Mesenteric fat pad (tissue), 1 donor: ENCODE measurements at places on chromosomes 11 and 22.

DNA sequence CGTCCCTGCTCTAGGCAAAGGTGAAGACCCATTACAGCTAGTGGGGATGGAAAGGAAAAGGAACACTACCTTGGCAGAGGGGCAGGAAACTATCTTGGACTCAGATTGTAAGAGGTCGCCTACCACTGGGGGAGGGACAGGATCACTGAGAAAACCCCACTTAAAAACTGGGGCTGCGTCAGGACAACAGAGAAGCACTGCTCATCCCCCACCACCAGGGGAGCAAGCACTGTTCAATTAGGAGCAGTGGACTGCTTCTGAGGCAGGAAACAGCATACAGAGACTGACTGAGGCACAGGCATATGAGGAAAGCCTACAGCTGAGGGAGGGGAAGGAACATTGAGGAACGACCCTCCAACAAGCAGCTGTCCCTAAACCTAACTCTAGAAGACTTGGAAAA, 20.8 kb upstream of the DLAT start:
- no peak for DNase-seq

GRCh38 chr11:45896422-45896984, 10.6 kb downstream of the FREY1 start:
- no peak for DNase-seq

- no peak for DNase-seq
Observed at GRCh38 chr11:117475716-117476530, 148.3 kb downstream of the CEP164 start.

DNA sequence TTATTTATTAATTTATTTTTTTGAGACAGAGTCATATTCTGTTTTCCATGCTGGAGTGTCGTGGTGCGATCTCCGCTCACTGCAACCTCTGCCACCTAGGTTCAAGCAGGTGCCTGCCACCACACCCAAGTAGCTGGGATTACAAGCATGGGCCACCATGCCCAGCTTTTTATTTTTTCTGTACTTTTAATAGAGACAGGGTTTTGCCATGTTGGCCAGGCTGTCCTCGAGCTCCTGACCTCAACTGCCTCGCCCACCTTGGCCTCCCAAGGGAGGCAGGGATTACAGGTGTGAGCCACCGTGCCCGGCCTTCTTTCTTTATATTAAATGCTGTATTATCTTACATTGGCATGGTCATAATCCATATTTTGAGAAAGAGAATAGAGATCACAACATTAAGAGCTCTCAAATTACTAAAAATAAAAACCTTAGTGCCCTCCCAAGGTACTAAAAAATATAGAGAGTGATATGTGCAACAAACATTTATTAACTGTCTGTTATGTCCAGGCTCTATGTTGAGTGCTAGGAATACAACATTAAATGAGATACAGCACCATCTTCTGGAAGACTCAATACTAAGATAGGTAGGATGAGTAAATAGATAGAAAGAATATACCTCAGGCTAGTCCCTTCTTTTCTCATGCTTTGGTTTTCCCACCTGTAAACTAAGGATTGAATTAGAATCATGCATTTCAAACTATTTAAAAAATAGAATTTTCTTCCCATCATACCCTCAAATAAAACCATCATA, 84.1 kb downstream of the BBOX1 start:
- no peak for DNase-seq

GRCh38 chr11:61904539-61905048, 12.8 kb downstream of the RAB3IL1 start:
- no peak for DNase-seq

- DNase-seq: no peak
Observed at GRCh38 chr22:39234867-39235687, 9.7 kb downstream of the PDGFB start.

DNA sequence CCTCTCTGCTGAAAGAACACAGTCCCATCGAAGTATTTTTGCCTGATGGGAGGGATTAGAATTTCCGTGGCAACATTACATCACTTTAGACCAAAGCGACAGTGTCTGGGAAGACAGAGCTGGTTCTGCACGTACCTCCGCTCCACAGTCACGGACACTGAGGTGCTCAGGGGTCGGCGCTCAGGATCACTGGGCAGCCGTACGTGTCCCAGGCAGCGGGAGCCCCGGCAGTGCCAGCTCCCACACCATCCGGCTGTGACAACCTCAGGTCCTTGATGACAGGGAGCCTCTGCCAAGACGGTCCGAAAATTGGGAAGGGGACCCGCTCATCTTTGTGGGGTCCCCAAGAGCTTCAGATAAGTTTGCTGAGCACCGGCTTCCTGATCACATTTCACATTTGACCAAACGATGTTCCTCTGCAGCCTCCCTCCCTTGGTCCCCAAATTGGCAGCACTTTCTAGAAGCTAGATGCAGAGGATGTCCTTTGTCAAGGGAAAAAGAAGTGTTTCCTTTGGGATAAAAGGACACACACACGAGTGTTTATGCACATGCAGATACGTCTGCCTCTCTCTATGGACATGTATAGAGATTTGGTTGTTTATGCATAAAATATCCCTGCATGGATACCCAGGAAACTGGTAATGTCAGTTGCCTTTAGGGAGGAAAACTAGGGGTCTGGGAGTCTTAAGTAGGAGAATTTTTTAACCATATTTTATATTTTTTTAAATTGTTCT, 61.6 kb upstream of the LINC01488 start:
- no peak for DNase-seq

DNA sequence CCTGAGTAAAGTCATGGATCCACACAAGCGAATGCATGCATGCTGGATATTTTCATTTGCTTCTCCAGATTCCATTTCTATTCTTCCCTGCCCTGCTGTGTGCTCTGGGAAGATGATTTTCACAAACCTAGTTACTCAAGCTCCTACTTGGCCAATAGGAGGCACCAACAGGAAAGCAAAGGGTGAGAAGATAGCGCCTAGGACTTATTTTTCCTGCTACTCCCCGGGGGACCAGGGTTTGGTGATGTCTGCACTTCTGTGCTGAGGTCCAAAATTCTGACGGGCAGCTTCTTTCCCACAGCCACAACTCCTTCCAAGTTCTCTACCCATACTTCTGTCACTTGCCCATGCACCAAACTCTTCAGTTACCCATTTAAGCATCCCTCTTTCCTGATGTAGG, 509.3 kb upstream of the TENM4 start:
- no peak for DNase-seq

DNA sequence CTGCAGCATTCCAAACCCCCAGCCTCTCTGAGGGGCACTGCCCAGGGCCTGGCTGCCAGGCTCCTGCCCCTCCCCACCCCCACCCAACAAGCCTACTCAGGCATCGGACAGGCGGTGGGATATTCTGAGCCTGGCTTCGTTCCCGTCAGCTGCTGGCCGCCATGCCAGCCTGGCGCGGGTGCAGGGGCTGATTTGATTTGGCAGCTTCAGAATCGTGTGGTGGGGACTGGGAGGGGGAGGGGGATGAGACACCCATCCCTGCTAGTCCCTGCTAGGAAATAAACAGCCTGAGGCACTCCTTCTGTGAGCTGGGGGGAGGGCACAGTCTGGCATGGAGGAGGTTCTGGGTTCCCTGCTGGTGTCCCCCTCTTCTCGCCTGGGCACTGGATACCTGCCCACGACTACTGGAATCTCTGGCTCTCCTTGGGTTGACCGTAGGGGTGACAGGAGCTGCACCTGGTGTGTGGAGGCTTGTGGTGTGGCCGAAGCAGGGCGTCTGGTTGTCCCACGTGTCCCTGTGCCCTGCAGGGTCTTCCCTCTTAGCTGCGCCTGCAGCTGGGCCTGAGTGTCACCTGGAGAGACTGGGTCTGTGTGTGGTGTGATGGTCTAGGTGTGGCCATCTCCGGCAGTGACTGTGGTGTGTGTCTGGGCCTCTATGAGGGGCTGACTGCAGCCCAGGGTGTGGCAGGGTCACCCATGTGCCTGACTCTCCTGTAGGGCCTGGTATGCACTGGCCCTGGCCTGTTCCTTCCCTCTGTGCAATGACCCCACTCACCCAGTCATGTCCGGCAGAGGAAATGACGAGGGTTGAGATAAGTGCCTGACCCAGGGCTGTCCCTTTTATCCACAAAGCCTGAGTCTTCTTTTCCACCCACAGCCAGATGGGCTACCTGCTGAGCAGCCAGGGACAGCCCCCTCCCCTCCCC, 42.2 kb downstream of the PDE2A start:
- DNase-seq: no peak

DNA sequence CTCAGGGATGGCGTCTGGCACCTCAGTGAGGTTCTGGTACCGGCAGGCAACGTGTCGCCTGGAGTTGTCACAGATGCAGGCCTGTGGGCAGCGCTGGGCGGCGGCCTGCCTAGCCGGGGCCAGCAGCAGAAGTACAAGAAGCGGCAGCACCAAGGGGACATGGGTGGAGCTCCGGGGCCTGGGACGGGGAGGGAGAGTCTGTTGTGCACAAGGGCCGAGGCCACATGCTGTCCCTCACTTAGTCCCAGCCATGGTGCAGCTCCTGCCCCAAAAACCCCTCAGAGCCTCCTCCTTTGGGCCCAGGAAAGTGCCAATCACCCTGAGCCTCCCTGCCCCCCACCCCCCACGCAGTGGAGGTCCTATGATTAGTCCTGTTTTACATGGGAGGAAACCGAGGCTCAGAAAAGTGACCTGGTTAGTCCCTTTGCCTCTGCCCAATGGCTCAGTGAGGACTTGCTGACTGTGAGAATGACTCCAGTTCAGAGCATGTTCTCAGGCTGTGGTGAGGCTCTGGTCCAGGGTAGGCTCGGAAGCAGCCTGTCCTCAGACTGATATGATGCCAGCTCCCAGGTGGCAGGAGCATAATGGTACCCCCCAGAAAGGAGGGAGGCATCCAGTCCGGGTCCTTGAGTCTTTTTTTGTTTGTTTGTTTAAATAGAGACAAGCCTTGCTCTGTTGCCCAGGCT, 1.1 kb downstream of the CHADL start:
- DNase-seq: no peak

DNA sequence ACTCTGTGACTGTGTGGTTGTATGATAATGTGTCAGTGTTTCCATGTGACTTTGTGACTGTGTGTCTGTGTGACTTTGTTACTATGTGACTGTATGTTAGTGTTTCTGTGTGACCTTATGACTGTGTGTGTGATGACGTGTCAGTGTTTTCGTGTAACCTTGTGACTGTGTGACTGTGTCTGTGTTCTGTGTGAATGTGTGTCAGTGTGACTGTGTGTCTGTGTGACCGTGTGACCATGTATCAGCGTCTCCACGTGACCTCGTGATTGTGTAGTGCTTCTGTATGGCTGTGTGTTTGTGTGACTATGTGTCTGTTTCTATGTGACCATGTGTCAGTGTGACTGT, 9.5 kb upstream of the PKNOX2 start:
- peak; percentile 12 for DNase-seq

DNA sequence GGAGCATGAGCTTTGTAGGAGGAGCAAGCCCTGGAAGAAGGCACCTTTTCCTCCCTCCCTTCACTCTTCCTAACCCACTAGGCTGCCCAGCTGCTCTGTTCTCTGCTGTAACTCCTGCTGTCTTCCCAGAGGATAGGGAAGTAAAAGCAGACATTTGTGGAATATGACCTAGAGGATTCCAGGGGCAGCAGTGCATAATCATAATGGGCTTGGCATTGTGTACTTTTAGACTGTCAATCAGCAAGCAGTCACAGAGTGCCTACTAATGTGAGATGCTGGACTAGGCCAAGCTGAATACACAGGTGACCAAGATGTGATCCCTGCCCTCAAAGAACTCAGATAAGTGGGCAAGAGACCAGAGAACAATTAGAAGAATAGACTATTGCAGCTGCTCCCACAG, 133.0 kb downstream of the NAV2 start:
- no peak for DNase-seq

DNA sequence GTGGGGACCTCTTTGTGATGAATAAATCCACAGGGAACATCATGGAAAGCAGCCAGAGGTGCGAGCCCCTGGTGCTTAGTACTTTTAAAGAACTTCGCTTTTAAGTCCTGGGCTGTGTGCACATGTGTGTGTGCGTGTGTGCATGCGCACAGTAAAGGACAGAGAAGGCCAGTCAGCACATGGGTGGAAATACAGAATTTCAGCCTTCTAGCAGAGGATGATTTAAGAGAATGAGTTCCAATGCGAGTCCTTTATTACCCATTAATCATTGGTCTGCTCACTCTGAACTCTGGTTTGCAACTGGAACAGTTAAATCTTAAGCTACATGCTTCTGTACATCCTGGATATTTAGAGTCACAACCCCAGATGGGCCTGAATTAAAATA, 18.9 kb downstream of the TEAD1 start:
- no peak for DNase-seq

DNA sequence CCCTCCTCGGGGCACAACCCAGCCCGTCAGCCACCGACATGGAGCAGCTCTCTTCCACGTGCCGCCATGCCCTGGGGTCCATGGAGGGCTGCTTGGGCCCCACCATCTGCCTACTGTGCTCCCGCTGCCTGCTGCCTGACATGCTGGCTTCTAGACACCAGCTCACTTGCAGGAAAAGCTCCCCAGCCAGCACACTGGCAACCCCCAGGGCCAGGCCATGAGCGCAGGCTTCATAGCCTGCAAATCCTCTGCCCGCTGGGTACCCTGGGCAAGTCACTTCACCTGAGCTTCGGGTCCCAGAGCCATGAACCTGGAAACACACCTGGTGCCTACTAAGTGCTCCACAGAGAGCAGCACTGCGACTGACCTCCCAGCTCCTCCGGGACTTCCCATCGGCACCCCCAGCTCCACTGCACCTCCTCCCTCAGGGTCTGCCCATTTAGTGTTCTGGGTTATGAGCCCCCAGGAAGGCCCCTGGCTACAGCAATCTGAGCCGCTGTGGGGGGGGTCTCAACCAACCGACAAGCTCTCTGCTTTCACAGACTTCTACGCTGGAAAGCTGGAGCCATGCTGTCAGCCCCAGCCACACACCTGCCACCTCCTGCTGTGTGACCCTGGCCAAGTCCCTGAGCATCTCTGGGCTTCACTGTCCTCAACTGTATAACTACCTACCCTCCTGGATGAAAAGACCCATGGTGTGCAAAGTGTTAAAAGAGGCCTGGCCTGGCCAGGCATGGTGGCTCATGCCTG, 139.2 kb downstream of the CRYBB2 start:
- DNase-seq: peak; percentile 76

GRCh38 chr11:61163714-61164605, 2.7 kb upstream of the VPS37C start:
- DNase-seq: peak; percentile 22

- DNase-seq: no peak
Observed at GRCh38 chr11:116972691-116973090, 125.5 kb downstream of the SIK3 start.

DNA sequence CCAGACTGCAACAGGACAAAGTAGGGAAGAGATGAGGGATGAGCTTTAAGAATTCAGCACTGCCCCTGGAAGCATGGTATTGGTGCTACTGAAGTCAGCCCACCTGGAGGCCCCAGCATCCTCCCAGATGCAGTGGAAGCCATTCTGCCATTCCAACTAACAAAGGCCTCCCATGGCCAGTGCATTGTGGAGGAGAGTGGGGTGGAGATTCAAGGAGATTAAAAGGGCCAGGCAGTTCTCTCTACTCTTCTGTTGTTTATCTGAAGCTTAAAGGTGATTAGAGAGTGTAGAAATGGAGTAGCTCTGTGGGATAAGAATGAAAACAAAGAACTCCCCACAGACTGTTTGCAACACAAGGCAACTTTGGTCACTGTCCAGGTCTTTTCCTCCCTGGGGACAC, 24.1 kb upstream of the TSKU start:
- DNase-seq: no peak

GRCh38 chr11:118142081-118142480, 10.5 kb downstream of the SCN4B start:
- peak; percentile 37 for DNase-seq

- DNase-seq: no peak
Observed at GRCh38 chr11:32105871-32106560, 15.1 kb downstream of the RCN1 start.
